ENCODE measurements at places on chromosomes 12 and 14.

DNA sequence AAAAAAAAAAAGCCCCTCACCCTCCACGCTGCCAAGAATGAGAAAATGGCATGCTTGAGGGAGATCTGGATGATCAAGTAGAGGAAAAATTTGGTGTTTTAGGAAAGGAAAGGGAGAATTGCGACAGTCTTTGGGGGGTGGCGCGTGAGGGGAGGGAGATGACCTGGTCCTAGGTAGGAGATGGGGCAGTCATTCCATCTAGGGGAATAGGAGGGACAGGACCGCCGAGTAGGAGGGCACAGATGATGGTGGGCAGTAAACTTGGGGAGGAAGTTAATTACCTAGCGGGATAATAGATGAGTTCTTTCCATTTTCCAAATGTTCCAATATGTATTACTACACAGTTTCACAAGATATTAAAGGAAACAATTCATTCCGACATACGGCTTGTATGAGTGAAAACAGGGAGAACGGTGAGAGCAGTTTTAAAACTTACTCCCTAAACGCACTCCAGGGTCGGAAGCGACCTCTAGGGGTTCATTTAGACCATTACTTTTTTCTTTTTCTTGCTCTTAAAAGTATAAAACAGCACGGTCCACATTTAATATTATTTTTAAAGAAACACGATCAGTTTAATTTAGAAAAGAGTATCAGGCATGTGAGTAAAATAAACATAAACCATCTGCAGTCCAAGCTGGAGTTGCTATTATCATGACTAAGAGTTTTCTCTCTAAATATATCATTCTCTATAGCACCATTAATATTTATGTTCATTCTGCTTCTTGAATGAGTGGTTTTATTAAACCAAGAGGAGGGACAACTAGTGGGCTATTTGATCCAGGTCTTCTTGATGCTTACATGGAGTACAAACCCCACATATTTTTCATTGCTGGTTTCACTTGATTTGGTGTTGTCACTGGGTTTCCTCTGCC lies 3.0 kb upstream of the FNTB start:
- no peak for DNase-seq

DNA sequence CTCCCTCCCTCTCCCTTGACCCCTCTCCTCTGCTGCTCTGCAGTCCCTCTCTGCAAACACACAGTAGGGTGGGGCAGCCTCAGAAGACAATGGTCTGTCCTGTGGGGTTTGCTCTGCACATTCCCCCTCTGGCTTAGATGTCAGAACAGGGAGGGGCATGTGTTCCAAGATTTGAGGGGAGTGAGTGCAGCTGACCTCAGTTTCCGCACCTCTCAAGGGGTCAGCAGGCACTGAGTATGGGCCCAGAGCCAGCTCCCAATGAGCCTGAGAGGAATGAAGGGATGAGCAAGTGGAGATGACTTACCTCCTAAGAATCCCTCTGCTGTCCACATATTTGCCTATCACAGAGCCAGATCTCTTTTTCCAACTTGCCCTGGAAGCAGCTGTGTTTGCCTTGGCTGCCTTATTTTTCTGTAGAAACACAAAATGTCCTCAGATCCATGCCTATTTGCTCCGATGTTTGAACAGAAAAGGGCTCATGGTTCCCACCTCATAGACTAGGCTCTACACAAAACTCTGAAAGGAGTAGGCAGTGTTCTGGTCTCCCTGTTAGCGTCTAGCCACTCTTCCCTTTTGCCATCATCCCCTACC lies 111.4 kb downstream of the CRACR2A start:
- no peak for DNase-seq

GRCh38 chr14:76866456-76866855 lies 40.2 kb downstream of the LRRC74A start:
- DNase-seq, result no peak

- no peak for DNase-seq
Observed at GRCh38 chr14:44988694-44989093, 26.7 kb downstream of the TOGARAM1 start.

- DNase-seq, result no peak
Observed at GRCh38 chr14:36111822-36112583, 64.5 kb downstream of the PTCSC3 start.

- peak; percentile 33 for DNase-seq
Observed at GRCh38 chr12:46368138-46368537, 4.4 kb downstream of the SLC38A2 start.

DNA sequence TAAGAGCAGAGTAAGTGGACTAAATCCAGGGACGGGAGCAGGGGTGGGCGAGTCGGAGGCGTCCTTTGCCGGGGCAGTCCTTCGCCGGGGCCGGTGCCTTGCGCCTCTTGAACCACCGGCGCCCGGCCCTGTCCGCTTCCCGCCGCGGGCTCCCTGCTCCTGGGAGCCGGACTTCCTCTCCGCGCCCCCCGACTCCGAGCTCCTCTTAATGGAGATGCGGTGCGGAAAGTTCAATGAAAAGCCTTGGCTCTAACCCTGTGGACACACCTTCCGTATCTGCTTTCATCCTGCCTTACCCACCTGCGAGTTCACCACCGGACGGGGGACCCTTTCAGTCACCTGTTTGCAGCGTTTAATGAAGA lies 412 bp downstream of the FGFR1OP2 start:
- DNase-seq, result no peak

DNA sequence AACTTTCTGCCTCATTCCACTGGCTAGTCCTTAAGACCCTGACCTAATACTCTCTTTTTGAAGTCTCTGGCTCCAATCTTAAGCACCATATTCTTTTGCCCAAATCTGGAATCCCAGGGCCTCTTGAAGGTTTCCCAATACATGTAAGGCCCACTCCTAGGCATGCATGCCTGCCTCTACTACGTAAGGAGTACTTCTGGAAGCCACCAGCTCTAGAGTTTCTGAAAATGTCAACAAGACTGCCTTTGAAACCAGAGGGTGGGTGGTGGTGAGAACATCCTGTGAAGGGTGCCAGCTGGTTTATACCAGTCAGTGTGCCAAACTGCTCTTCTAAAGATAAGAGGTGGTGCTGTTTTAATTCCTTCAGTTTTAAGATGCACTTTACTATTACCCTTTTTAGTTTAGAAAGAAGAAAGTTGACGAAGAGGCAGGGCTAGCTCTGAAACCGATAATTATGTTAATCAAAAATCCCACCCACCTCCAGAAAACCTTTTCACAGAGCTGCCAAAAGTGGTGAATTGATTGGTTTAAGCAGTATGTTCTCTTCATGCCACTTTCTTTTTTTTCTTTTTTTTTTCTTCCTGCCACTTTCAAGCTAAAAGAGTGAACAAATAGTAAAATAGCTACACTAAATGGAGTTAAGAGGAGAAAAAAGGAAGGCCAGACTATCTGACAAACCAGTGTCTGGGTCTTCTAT lies 8.7 kb upstream of the WDR89 start:
- DNase-seq, result no peak

DNA sequence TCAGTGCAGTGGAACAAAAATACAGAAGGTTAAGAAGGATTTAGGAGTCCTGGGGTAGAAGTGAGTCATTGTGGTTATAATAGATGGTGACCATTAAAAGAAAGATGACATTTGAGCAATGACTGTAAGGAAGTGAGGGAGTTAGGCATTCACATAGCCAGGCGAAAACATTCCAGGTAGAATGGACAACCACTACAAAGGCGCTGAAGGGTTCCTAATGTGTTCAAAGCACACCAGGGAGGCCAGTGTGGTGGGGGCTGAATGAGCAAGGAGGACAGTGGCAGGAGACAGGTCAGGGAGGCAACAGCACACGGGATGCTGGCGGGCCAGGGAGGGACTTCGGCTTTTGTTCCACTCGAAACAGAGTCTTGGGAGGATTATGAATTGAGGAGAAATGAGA lies 129.9 kb downstream of the NPAS3 start:
- no peak for DNase-seq

DNA sequence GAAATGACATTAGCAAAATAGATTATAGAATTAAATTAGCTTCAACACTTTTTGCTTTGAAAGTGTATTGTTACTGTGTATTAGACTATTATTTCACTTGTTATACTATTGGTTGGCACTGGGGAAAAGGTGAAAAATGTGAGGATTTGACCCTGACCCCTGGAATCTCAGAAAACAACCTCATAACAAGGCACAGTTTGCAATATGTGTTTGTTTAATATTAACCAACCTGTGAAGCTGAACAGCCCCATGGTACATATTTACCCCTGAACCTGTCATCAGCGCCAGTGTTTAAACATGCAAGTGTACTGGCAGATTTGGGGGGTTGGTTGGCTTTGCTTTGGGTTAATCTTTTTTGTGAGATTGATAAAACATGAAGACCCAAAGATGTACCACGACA lies 11.7 kb downstream of the SLC38A4 start:
- DNase-seq, result no peak

GRCh38 chr12:25784669-25785068 lies 173.8 kb upstream of the RASSF8 start:
- no peak for DNase-seq

GRCh38 chr14:59707778-59708561 lies 131.4 kb upstream of the CCDC175 start:
- DNase-seq, result no peak

DNA sequence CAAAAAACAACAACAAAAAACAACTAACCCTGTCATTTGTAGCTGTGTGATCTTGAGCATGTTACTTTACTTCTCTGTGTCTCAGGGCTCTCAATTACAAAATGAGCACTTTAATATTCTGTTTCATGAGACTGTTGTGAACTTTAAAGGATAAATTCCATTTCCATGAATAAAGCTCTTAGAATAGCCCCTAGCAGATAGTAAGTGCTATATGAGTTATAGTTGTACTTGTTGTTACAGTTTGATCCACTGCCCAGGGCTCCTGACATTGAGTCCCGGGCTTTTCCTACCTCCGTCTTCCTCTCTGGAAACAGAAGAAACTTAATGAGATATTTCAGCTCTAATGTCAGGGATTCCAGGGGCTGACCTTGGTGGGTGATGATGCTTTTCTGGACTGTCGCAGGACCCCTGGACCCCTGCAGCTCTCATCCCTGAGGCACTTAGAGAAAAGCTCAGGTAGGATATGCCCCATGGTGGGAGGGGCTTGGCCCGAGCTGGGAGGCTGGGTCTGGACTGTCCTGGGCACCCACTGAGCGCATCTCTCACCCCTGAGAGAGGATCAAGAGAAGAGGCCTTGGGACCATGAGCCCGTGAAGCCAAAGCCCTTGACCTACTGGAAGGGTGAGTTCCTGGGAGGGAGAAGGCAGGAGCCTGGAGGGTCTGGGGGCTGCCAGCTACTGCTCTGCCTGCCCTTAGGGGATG lies 5.1 kb downstream of the P3H3 start:
- no peak for DNase-seq

DNA sequence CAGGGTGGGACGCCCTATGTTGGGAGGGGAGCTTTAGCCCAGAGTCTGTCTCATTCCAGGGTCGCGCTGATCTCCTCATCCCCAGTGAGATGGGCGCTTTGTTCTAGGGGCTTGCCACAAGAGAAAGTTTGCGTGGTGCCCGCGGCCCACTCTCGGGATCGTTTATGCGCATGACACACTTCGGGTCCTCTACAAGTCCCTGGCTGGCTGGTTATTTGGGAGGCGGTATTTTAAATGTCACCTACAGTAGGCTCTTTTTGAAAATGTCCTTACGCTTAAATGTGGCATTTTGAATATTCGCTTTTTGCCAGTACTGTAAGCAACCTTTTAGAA lies 541 bp downstream of the GOLT1B start:
- no peak for DNase-seq

DNA sequence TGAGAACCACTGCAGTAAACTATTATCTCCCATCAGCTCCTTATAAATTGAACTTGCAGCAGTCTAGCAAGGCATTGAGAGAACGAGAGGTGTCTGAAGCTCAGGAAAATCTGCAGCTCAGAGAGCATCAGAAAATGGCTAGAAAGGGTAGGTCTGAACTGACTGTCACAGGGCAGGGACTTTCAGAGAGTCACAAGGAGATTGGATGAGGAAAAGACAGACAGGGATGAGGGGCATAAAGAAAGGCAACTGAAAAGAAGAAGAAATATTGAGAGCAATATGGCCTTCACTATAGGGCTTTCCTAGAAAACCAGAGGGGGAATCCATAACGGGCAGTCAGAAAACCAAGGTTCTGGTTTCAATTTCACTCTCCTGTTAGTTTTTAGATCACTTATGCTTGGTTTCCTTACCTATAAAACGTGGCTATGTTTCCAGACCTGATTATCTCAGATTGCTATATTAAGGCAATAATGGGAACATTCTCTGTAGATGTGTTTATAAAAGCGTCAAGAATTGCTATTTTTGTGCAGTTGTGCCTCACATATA lies 40.9 kb downstream of the PDE6H start:
- DNase-seq, result no peak

GRCh38 chr12:88725592-88726143 lies 145.4 kb upstream of the KITLG start:
- no peak for DNase-seq

GRCh38 chr12:96907671-96908422 lies 790 bp downstream of the NEDD1 start:
- DNase-seq, result no peak

GRCh38 chr14:99947695-99948094 lies 117.5 kb upstream of the EVL start:
- no peak for DNase-seq

- no peak for DNase-seq
Observed at GRCh38 chr14:71467361-71467811, 464.8 kb upstream of the RGS6 start.

GRCh38 chr12:123071857-123072256 lies 79.0 kb downstream of the PITPNM2 start:
- no peak for DNase-seq

DNA sequence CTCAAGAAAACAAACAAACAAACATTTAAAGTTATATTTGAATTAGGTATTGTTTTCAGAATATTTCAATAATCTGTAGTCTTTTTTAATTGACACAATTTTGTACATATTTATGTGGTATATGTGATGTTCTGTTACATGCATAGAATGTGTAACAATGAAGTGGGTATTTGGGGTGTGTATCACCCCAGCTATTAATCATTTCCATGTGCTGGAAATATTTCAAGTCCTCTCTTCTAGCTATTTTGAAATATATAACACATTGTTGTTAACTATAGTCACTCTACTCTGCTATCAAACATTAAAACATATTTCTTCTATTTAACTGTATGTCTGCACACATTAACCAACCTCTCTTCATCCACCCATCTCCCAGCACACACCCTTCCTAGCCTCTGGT lies 32.0 kb upstream of the SIX1 start:
- no peak for DNase-seq

GRCh38 chr12:57033431-57033830 lies 16.5 kb downstream of the MYO1A start:
- DNase-seq, result no peak

DNA sequence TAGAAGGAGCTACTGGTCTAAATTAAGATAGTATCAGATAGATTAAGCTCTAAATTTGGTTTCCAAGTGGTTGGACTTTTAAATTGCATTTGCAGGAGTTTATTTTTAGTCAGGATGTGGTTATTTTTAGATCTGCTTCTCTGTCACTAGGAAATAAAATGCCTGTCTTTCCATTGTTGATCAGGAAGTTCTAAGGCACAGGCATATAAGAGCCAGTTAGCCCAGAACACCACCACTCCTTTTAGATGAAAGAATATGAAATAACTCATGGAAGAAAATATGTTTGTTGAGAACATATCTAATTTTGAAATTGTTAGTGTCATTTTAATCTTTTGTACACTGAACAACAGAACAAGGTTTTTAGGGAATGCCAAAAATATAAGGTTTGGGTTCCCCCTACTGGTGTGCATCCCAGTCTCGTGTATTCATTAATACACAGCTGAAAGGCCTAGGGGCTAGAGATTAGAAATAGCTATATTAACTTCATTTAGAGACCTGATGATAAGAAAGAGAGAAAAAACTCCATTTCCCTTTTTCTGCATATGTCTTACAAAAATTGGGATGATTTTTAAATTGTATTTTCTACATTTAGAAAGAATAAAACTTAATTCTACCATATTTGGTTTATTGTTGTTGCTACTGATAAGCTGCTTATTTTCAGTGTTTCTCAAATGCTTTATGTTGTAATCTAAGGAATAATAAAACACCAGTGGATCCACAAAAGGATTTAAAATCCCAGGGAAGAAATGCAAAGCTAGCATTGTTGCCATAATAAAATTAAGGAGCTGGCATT lies 67.2 kb downstream of the RIC8B start:
- no peak for DNase-seq

Measured in C1 segment of cervical spinal cord (tissue), 14 donors.